ENCODE measurements at places on chromosomes 1 and 21.

GRCh38 chr1:197314682-197315081 lies 46.6 kb downstream of the CRB1 start:
- DNase-seq = no peak

- DNase-seq = no peak
Observed at GRCh38 chr21:25036775-25037174, 570.5 kb downstream of the MRPL39 start.

- DNase-seq = peak; percentile 61
Observed at GRCh38 chr1:112905395-112906149, 50.4 kb downstream of the SLC16A1 start.

DNA sequence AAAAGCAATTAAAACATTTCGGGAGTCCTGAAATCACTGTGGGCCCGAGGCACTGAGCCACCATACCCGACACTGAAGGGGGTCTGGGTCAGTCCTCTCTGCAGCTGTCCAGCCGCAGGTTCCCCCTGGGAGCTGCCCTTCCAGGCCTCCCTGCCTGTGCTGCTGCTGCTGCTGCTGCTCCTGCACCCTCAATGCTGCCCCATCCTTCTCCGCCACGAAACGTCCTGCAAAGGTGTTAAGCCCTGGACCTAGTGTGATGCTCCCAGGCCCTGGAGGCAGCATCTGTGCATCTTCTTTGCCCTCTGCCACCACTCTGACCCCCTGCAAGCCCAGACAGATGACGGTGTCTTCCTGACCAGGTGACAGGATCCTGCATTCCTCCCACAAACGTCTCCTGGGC lies 513.3 kb downstream of the NPHP4 start:
- no peak for DNase-seq

- no peak for DNase-seq
Observed at GRCh38 chr1:167904652-167905130, 9.2 kb downstream of the ADCY10 start.

DNA sequence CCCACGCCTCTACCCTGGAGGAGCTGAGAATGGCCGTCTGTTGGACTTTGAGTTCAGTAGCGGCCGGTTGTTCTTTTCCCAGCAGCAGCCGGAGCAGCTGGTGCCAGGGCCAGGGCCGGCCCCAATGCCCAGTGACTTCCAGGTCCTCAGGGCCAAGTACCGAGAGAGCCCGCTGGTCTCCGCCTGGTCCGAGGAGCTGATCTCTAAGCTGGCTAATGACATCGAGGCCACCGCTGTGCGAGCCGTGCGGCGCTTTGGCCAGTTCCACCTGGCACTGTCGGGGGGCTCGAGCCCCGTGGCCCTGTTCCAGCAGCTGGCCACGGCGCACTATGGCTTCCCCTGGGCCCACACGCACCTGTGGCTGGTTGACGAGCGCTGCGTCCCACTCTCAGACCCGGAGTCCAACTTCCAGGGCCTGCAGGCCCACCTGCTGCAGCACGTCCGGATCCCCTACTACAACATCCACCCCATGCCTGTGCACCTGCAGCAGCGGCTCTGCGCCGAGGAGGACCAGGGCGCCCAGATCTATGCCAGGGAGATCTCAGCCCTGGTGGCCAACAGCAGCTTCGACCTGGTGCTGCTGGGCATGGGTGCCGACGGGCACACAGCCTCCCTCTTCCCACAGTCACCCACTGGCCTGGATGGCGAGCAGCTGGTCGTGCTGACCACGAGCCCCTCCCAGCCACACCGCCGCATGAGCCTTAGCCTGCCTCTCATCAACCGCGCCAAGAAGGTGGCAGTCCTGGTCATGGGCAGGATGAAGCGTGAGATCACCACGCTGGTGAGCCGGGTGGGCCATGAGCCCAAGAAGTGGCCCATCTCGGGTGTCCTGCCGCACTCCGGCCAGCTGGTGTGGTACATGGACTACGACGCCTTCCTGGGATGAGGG lies 28.5 kb upstream of the SPSB1 start:
- peak; percentile 63 for DNase-seq

DNA sequence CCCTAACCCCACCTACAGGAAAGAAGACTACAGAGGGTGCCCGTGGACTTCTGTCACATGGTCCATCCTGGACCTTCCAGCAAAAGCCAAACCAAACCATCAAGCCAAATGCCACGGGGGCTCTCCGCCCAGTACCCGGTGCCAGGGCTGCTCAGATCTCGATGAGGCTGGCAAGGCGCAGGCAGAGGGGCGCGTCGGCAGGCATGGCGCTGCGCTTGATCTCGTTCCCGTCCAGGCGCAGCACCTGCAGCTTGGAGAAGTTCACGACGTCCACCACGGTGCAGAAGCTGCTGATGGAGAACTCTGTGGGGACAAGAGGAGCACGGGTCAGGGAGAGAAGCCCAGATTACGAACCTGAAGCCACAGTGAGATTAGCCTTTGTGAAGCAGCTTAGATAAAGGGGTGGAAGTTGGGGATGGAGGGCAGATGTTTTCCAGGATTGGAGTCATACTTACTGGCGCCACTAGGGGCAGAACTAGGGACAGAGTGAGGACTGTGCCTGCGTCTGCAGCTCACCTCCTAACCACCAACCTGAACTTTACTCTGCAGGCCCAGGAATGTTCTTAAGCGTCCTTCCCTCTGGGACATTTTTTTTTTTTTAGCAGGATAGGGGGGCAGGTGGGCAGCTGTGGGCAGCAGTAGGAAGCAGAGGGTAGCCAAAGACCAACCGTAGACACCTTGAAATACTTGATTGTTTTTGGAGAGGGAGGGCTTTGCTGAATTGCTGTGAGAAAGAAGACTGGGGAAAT lies 8.6 kb downstream of the FMOD start:
- DNase-seq = no peak

- DNase-seq = no peak
Observed at GRCh38 chr1:8096105-8097011, 70.2 kb upstream of the ERRFI1 start.

GRCh38 chr1:204624631-204625216 lies 60.8 kb downstream of the LRRN2 start:
- no peak for DNase-seq

DNA sequence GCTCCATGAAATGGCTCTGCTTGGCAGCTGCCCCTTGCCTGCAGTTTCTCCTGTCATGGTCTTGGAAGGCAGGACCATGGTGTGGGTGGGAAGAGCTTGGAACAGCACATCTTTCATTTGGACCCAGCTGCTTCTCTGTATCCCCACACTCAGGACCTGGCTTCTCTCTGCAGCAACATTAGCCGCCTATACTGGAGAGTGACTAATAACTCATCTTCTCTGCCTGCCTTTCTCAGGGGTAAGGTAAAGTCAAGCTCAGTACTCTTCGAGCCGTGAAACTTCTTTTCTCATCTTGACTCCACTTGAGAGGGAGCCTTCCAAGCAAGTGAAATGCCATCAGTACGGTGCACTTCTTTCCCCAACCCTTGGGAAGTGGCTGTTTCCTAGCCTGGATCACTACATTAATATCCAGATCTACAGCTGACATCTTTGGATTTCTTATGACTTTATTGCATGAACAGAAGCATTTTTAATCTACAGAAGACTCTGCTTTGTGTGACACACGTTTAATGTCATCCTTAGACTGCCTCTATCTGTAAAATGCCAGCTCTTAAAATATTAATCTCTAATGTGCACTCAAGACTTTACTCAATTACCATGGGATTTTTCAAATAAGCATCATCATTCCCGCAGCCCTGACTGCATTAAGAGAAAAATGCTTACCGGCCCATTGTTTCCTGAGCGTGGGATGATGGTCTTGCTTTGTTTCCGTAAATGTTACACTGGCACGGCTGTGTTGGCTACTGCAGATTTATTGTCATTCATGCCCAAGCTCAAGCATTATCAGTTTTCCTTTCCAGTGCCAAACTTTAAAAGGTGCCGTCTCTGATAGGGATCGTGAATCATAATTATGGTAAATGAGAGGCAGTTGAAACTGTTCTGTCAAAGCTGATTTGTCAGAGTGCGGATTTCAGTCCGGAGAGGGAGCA lies 242.9 kb downstream of the HHAT start:
- no peak for DNase-seq

DNA sequence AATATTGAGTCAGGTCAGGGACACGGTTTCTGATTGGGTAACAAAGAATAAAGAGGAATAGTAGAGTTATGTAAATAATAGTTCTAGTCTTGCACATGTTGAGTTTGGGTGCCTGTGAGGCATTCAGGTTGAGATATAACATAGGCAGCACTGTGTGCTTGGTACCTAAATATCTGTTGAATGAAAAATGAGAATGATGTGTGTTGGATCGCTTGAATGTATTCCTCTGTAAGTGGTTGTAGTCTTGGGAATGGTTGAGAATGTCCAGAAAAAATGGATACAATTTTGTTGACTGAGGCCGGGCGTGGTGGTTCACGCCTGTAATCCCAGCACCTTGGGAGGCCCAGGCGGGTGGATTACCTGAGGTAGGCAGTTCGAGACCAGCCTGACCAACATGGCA lies 116.3 kb upstream of the HNRNPU start:
- no peak for DNase-seq

DNA sequence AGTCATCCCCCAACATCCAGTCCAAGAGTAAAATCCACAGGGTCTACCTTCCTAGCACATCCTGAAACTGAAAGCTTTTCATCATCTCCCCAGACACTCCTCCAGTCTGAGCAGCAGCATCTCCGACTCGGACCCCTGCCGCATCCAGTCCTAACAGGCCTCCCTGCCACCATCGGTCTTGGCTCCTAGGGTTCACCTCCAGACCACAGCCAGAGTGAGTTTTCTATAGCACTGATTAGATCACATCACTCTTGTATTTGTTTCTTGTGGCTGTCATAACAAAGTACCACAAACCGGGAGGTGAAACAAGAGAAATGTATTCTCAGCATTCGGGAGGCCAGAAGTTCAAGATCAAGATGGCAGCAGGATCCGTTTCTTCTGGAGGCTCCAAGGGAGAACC lies 187.8 kb downstream of the TOMM20 start:
- DNase-seq = no peak

DNA sequence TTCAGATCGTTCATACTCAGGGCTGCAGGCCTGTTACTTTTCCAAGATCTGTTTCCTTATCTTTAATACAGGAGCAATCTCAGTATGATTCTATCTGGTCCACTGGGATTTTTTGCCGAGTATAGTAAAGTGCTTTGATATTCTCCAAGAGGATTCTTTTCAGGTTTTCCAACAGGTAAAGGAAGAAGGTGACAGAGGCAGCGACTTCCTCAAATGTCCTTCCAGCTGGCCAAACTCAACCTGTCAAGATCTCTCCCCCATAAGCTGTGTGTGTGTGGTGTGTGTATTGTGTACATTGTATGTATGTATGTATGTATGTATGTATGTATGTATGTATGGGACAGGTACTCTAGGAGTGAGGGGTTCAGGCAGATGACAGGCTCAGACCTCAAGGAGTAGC lies 1.1 kb downstream of the AKR1A1 start:
- DNase-seq = no peak

DNA sequence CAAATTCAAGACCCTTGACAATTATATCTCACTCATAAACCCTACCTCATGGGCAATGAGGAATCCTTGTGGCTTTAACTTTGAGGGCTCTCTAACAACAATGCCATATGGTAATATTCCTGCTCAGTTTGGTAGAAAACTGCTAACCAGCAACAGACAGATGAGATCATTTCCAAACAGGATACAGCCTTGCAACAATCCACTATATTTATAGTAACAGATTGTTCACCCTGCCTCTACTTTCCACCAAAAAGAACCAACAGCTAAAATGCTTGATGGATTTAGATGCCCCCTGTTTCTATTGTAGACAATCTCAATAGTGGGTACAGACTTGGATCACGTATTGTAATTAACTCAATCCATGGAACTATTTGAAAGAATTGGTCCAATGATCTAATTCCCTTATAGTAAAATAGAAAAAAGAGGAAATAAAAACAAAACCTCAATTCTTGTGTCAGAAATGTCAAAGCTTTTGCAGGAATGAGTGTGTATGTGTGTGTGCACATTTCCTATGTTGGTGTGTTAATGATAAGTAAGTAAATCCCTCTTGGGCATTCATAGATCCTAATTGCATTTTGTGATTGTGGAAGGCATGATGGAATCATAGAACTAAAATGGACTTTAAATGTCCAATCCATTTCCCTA lies 100.0 kb upstream of the EDEM3 start:
- DNase-seq = no peak

GRCh38 chr1:58724483-58724882 lies 24.6 kb upstream of the MYSM1 start:
- DNase-seq = no peak

DNA sequence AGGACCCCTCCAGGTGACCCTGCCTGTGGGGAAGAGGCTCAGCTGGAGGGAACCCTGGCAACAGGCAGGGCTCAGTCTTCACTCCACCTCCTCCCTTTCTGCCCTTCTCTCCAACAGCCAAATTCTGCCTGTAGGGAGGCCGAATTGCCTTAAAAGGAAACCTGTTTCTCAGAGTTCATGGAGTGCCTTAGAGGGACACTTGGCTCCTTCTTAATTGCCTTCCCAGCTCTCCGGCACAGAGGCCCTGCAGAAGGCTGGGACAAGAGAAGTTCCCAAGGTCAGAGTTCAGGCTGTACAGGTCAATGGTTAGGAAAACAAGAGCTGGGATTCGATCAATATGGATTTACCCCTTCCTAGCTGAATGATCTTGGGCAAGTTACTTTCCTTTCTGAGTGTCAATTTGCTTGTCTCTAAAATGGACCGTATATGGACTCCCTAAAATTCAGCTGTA lies 6.2 kb downstream of the CSRP1 start:
- peak; percentile 81 for DNase-seq

- DNase-seq = no peak
Observed at GRCh38 chr1:182404781-182405180, 4.3 kb upstream of the TEDDM1 start.

DNA sequence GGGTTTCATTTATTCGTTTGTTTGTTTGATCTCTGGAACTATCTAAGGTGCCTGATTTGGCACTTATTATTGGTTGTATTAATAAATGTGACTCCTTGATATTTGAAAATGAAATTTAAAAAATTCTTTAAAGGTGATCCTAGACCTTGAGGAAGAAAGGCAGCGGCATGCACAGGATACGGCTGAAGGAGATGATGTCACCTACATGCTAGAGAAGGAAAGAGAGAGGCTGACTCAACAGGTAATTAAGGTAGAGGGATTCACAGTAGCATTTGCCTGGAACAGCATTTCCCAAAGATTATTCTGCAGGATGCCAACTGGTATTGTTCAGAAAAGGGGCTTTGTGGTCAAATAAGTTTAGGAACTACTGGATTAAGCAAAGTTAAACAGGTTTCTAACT lies 54.4 kb upstream of the WNT2B start:
- DNase-seq = no peak

DNA sequence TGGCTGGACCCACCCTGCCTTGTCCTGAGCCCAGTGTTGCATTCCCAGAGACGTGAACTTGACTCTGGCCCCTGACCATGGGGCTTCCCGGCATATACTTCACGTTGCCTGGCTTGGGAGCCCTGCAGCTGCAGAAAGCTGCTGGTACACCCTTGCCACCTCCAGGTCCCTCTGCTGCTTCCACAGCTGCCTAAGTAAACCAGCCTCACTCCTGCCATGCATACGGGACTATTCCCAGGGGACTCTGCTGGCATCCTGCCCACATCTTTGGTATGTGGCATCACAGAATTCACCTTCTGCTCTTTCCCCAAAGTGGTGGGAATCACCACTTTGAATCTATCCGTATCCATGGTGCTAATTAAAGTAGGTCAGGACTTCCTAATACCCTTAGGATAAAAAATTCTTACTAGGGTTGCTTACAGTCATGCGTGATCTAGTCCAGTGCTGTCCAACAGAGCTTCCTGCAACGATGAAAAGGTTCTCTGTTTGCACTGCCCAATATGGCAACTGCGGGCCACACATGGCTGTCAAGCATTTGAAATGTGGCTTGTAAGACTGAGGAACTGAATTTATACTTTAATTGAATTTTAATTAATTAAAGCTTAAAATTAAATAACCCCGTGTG lies 203.0 kb downstream of the GRIK3 start:
- no peak for DNase-seq

Data from kidney (tissue), 22 donors.